ENCODE measurements at places on chromosomes 1 and 21. TPM values are rescaled to one million over a fixed set of nuclear protein-coding genes. Genes with fewer than 3 reads are reported as not detected.
A peak's percentile ranks its signal among the peaks of the same experiment; 100 is the strongest.

GRCh38 chr21:44052830-44053226 is 40.7 kb downstream of the TRAPPC10 start:
- DNase-seq, result no peak

DNA sequence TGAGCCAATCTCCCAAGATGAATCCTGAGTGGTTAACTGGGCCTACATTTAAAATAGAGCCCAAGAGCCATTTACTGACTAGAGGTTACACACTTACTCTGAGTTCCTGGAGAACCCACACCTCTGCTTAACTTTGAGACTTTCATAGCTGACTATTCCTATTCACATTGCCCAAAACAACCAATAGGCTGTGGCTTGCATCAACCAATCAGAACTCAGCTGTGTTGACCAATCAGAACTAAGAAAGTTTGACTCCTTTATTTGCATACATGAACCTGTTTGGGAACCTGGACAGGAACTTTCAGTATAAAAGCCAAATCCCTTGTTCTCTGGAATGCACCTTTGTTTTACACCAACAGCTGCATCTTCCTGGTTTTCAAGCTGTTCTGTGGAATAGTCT is 9.5 kb downstream of the ZSWIM5 start:
- no peak for DNase-seq

Gene APOBEC4
- total RNA-seq, result not detected

Gene LRRC3
- 2.6 TPM for total RNA-seq

DNA sequence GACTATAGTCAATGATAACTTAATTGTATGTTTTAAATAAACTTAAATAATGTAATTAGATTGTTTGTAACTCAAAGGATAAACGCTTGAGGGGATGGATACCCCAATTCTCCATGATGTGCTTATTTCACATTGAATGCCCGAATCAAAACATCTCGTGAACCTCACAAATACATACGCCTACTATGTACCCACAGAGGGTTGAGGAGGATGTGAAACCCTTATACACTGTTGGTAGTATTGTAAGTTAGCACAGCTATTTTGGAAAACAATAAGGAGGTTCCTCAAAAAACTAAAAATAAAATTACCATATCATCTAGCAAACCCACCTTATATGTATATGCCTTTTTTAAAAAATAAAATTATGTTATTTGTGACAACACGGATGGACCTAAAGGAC is 198.6 kb downstream of the MRPL39 start:
- DNase-seq, result no peak

GRCh38 chr1:241639623-241640148 is 483 bp downstream of the CHML start:
- peak; percentile 50 for DNase-seq

Gene COL8A2
- not detected for total RNA-seq

Gene OR2T2
- not detected for total RNA-seq

- DNase-seq, result no peak
These were observed 17.2 kb upstream of the PHLDA3 start for GRCh38 chr1:201486187-201486586.

DNA sequence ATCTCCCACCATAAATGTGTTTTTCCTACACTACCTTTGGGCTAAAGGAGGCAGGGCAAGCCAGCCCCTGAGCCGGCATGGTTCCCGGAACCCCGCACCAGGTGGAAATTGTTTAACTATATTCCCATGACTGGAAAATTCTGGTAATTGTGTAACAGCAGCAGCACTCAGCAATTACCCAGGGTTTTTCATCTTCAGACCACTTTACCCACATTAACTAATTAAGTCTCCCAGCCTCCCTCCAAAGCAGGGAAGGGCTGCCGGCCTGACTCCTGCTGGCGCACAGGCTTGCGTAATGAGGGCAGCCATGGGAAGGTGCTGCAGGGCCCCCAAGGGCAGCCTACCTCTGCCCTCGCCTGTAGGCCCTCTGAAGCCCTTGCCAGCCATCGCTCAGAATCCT is 140.7 kb upstream of the VAMP3 start:
- DNase-seq, result no peak

- DNase-seq, result no peak
These were observed 39.0 kb downstream of the TENT5C start for GRCh38 chr1:117644696-117645311.

DNA sequence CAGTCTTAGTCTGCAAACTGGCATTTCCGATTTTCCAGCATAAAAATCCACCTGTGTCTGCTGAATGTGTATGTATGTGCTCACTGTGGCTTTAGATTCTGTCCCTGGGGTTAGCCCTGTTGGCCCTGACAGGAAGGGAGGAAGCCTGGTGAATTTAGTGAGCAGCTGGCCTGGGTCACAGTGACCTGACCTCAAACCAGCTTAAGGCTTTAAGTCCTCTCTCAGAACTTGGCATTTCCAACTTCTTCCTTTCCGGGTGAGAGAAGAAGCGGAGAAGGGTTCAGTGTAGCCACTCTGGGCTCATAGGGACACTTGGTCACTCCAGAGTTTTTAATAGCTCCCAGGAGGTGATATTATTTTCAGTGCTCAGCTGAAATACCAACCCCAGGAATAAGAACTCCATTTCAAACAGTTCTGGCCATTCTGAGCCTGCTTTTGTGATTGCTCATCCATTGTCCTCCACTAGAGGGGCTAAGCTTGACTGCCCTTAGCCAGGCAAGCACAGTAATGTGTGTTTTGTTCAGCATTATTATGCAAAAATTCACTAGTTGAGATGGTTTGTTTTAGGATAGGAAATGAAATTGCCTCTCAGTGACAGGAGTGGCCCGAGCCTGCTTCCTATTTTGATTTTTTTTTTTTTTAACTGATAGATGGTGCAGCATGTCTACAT is 2.5 kb upstream of the OLFML3 start:
- DNase-seq, result no peak

DNA sequence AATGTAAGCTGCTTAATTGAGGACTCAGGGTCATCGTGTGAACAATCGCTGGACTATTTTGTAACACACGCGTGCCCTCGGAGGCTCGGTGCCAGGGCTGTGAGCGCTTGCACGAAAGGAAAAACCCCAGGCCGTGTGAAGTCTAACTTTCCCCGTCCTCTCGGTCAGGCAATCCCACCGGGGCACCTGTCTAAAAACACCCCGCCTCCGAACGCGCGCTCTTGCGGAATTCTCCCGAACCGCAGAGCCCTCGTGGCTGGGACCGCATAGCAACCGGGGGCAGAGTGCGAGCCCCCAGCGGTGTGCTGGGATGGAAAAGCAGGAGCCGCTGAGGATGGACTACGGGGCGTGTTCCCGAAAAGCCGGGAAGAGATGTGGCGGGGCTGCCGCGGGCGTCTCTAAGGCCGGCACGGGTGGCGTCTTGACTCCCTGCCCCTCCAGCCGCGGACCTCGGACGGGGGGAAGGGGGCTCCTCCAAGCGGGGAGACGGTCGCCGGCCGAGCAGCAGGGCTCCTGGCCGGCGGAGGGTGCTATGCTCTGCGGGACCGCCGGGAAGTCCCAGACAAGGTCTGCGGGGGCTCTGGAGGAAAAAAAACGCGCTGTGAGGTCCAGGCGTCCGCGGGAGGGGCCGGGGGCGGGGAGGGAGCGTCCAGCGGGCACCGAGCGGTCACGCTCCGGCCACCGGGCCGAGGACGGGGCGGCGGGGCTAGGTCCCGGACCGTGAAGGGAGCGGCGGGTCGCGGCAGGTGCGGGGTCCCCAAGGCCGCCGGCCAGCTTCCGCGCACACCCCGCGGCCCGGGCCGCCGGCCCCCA is 936 bp downstream of the ZBTB21 start:
- DNase-seq, result peak; percentile 66

DNA sequence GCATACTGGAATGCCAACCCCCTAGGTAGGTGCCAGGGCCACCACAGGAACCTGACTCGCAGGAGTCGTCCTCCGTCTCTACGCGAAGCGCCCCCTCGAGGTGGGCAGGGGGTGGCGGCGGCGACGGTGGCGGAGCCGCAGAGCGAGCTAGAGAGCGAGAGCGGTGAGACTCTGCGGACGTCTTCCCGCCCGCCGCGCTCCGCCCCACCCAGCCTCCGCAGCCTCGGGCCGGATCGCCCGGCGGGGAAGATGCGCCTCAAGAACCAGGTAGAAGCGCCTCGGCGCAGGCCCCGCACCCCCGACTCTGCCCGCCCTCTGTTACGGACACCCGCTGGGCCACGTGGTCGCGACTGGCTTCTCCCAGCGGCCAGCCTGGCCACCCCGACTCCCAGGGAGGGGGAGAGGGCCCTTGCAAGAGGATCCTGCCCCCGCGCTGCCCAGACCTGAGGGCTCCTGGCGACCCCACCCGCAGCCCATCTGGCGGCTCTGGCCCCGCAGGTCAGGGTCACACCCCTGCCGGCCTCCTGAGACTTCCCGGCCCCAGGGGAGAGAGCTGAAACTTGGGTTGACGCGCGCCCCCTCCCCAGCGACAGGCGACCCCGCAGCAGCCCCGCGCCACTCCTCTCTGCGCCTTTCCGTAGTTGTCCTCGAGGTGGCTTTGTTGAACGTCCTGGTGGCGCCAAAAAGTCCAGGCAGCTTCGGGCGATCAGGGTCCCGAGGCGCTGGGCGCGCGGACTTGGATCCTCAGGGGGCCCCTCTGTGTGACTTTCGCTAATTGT is 24.4 kb upstream of the AGBL4 start:
- peak; percentile 23 for DNase-seq
